Astrocyte (in vitro differentiated cells and primary cell): ENCODE measurements at places on chromosomes 6 and 20.

GRCh38 chr20:63394069-63394919 lies 33.1 kb upstream of the CHRNA4 start:
- no peak overlapping the region for H3K4me3 ChIP-seq
- no peaks in the 10 kb centered on the region for H3K36me3 ChIP-seq
- H3K27ac ChIP-seq, result no peak overlapping the region
- no peaks in the 10 kb centered on the region for H3K27me3 ChIP-seq

- H3K36me3 ChIP-seq, result no peaks in the 10 kb centered on the region
- peaks cover 32% of the 10 kb centered on the region for H3K4me1 ChIP-seq
- H3K27me3 ChIP-seq, result no peaks in the 10 kb centered on the region
- H3K27ac ChIP-seq, result peak overlapping the region; percentile 61
- DNase-seq, result peak; percentile 96
These were observed 96.4 kb downstream of the TULP4 start for GRCh38 chr6:158408552-158409130.

GRCh38 chr20:492159-492558 lies 29.8 kb upstream of the TBC1D20 start:
- no peak overlapping the region for H3K4me3 ChIP-seq
- H3K36me3 ChIP-seq, result peaks cover 63% of the 10 kb centered on the region
- no peaks in the 10 kb centered on the region for H3K4me1 ChIP-seq
- DNase-seq, result no peak

DNA sequence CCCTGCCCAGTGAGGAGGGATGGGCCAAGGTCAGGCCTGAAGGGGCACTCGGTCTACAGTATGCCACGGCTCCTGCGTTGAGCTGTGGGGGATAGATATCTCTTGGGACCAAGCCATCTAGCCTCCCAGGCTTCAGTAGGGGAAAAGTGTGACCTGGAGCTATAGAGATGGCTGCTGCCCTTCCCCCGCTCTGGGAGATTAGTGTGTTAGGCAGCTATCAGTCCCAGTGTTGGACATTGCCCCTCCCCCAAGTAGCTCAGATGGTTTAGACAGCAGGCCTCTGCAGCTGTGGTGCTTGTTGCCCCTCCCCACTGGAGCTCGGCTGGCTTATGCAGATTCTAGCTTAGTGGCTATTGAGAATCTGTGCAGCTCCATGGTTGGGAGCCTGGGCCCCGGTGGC lies 56.8 kb downstream of the KHDRBS2 start:
- no peaks in the 10 kb centered on the region for H3K36me3 ChIP-seq
- H3K27ac ChIP-seq, result no peak overlapping the region
- no peaks in the 10 kb centered on the region for H3K4me1 ChIP-seq
- no peaks in the 10 kb centered on the region for H3K27me3 ChIP-seq

DNA sequence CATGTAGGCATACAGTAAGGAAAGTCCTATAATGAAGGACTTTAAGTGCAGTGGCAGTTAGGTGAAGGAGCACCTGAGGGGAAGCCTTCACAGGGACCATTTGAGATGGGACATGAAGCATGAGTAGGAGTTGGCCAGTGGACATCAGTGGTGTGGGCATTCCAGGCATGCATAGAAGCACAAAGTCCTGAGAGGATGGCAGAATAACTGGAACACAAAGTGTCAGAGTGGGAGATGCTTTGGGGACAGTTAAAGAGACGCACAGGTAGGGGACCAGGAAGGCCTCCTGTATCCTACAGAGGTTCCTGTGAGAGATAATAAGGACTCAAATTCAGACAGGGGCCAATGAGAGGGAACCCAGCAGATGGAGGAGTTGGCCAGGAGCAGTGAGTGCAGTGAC lies 26.4 kb upstream of the EFHC1 start:
- H3K4me3 ChIP-seq, result no peak overlapping the region
- no peaks in the 10 kb centered on the region for H3K36me3 ChIP-seq
- no peak for DNase-seq
- H3K27ac ChIP-seq, result no peak overlapping the region
- H3K4me1 ChIP-seq, result peaks cover 27% of the 10 kb centered on the region

GRCh38 chr6:33961691-33962090 lies 157.9 kb upstream of the MLN start:
- no peak overlapping the region for H3K4me3 ChIP-seq
- H3K4me1 ChIP-seq, result no peaks in the 10 kb centered on the region
- H3K36me3 ChIP-seq, result no peaks in the 10 kb centered on the region

DNA sequence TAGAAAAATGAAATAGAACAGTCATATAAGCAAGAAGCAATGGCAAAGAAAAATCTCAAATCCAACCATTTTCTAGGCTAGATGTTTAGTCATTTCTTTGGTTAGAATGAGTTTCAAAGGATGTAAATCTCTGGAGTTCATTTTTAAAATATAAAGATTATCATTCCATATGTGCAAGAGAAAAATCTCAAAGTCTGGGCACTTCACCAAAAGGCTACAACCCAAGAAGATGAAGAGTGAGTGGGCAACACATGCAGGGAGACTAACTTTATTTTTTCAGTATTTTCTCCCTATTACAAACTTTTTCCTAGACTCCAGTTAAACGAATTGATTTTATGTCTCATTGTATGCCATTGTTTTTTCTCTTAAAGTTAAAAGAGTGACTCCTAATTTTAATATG lies 83.6 kb downstream of the PHACTR1 start:
- no peak overlapping the region for H3K4me3 ChIP-seq
- no peak for DNase-seq
- no peaks in the 10 kb centered on the region for H3K27me3 ChIP-seq
- H3K27ac ChIP-seq, result no peak overlapping the region
- H3K4me1 ChIP-seq, result no peaks in the 10 kb centered on the region
- no peaks in the 10 kb centered on the region for H3K36me3 ChIP-seq

- H3K4me1 ChIP-seq, result no peaks in the 10 kb centered on the region
- H3K36me3 ChIP-seq, result no peaks in the 10 kb centered on the region
- no peak overlapping the region for H3K27ac ChIP-seq
These were observed 103.7 kb upstream of the SOX4 start for GRCh38 chr6:21489826-21490225.

GRCh38 chr6:113361014-113361645 lies 496.0 kb upstream of the MARCKS start:
- no peaks in the 10 kb centered on the region for H3K27me3 ChIP-seq
- H3K4me1 ChIP-seq, result peaks cover 48% of the 10 kb centered on the region
- H3K36me3 ChIP-seq, result no peaks in the 10 kb centered on the region
- DNase-seq, result peak; percentile 97
- peak overlapping the region; percentile 96 for H3K27ac ChIP-seq

- no peaks in the 10 kb centered on the region for H3K27me3 ChIP-seq
- no peak overlapping the region for H3K4me3 ChIP-seq
- peak; percentile 28 for DNase-seq
- no peak overlapping the region for H3K27ac ChIP-seq
- peaks cover 4% of the 10 kb centered on the region for H3K4me1 ChIP-seq
- H3K36me3 ChIP-seq, result no peaks in the 10 kb centered on the region
These were observed 59.3 kb upstream of the SPTLC3 start for GRCh38 chr20:12949429-12949980.

GRCh38 chr20:38355161-38356012 lies 9.1 kb downstream of the LBP start:
- no peak overlapping the region for H3K4me3 ChIP-seq
- DNase-seq, result no peak
- no peak overlapping the region for H3K27ac ChIP-seq

GRCh38 chr6:168147205-168147738 lies 68.3 kb upstream of the FRMD1 start:
- peaks cover 9% of the 10 kb centered on the region for H3K27me3 ChIP-seq
- no peaks in the 10 kb centered on the region for H3K36me3 ChIP-seq
- H3K27ac ChIP-seq, result no peak overlapping the region
- no peaks in the 10 kb centered on the region for H3K4me1 ChIP-seq

- no peak overlapping the region for H3K27ac ChIP-seq
- no peaks in the 10 kb centered on the region for H3K4me1 ChIP-seq
- DNase-seq, result no peak
- no peaks in the 10 kb centered on the region for H3K36me3 ChIP-seq
- H3K4me3 ChIP-seq, result no peak overlapping the region
- no peaks in the 10 kb centered on the region for H3K27me3 ChIP-seq
These were observed 41.0 kb upstream of the COL21A1 start for GRCh38 chr6:56288347-56288746.

DNA sequence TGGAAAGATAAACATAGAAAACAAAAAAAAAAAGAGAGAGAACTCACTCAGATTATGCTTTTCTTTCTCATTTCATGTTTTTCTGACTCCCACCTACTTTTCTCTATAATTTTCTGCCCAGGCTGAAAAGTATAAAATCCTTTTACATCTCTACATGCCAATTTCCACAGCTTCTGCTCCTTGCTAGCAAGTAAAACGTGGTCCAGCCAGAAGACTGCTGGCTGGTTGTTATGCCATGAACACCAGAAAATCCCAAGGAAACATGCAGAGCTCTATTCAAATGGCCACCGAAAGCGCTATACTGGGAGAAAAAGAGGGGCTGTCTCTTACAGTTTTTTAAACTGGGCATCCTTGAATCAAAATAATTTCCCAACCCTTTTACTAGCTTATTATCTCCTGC lies 512.8 kb upstream of the ID4 start:
- no peaks in the 10 kb centered on the region for H3K36me3 ChIP-seq
- no peak overlapping the region for H3K4me3 ChIP-seq

DNA sequence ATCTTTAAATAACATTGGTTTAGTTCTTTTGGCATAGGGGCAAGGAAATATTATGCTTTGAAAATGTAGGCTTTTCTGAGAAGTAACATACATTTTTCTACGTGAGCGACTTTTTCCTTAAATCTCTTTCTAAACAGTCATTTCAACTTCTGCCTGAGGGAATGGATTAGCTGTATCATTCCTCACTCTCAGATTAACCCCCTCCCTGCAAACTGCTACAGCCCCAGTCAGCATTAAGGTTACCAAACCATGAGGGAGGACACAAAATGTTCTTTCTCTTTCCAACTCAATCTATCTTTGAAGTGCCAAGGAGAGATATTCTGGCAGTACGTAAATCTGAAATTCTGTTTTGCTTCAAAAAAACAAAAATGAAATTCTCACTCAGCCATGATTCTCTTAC lies 231.3 kb upstream of the FLRT3 start:
- no peaks in the 10 kb centered on the region for H3K27me3 ChIP-seq
- no peaks in the 10 kb centered on the region for H3K36me3 ChIP-seq
- no peaks in the 10 kb centered on the region for H3K4me1 ChIP-seq
- no peak overlapping the region for H3K27ac ChIP-seq
- no peak for DNase-seq
- H3K4me3 ChIP-seq, result no peak overlapping the region

DNA sequence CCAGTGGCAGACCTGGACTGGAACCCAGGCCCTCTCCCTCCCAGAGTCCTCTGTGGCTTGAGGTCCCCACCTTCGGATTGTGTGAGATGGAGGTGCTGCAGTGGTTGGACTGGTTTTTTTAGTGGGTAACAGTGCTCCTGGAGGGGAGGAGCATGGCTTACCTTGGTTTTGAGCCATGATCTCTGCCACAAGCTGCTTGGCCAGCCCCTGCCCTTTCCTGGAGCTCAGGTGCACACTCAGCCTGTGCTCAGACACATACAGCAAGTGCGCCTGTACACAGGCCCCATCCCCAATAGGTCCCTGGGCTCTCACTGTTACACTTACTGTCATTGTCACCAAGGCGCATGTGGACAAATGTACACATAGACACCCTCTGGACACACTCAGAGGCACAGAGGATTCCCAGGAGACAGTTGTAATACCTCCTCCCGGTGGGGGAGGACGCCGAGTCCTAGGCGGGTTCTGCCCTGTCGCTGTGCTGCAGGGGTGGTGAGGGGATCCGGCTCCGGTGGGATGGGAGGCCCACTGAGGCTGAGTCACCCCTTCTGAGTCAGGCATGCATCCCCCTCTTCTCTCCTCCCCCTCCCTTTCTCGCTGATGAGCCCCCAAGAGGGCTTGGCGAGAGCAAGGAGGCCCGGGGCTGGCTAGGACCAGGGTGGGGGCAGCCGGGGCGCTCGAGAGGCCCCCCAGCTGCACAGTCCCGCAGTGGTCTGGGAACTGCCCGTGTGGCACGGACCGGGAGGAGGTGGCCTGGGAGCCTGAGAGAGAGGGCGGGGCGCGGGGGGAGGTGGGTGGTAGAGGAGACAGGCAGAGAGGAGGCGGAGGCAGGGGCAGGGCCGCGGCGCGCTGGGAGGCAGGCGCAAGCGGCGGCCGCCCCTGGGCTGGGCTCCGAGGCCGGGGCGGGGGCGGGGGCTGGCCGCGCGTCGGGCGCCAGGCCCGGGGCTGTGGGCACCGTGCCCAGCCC lies 522 bp upstream of the EPB41L1 start:
- no peaks in the 10 kb centered on the region for H3K36me3 ChIP-seq
- peak overlapping the region; percentile 7 for H3K27ac ChIP-seq
- DNase-seq, result peak; percentile 51

DNA sequence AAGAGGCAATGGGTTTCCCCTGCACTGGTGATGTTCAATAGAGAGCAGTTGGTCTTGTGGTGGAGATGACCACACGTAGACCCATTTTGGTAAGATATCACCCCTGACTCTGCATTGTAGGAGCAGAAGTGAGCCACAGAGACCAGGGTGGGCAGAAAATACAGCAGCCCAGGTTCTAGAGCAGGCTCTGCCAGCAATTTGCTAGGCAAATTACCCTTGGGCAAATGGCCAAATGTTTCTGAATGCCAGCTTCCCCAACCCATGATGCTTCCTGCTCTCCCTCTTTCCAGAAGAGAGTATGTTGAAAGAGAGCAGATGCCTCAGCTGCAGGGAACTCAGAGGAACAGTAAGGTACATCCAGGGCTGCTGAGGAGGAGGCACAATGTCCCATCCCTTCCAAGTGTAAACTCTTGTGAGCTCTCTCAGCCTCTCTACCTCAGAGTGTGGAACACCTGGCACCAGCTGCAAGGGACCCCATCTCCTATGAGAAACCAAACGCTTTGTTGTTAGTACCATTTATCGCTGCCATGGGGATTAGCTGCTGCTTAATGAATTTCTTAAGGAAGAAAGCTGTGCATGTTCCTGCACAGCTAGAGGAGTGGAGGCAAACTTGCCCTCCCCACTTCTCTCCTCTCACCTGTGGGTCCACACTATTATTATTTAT lies 317.5 kb upstream of the MOCS1 start:
- H3K27ac ChIP-seq, result no peak overlapping the region
- no peaks in the 10 kb centered on the region for H3K4me1 ChIP-seq
- no peak overlapping the region for H3K4me3 ChIP-seq
- no peaks in the 10 kb centered on the region for H3K27me3 ChIP-seq
- no peak for DNase-seq

DNA sequence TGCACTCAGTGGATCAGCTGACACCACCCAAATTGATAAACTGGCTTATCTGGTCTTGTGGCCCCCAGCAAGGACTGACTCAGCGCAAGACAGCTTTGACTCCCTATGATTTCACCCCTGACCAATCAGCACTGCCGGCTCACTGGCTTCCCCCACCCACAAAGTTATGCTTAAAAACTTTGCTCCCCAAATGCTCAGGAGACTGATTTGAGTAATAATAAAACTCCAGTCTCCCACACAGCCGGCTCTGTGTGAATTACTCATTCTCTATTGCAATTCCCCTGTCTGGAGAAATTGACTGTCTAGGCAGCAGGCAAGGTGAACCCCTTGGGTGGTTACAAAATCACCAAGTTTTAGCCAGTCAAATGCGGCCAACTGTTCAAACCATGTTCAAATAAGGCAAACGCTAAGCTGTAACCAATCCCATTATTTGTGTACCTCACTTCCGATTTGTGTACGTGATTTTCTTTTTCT lies 32.5 kb downstream of the SLC22A2 start:
- H3K4me3 ChIP-seq, result no peak overlapping the region
- peaks cover 3% of the 10 kb centered on the region for H3K4me1 ChIP-seq
- no peaks in the 10 kb centered on the region for H3K27me3 ChIP-seq
- peak; percentile 73 for DNase-seq
